ENCODE measurements at places on chromosomes 12 and 14.

DNA sequence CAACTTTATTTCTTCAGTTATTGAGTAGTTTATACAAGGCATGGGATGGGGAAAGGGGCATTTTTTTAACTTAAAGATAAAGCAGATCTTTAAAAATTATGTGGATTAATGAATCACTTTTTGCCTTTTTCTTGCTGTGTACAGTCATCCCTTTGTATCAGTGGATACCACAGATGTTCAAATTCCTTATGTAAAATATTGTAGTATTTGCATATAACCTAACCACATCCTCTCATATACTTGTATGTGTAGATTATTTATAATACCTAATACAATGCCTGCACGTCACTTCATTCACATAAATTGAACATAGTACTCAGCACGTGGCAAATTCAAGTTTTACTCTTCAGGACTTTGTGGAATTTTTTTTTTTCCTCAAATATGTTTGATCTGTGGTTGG, 66.5 kb upstream of the MON2 start:
- DNase-seq: no peak

DNA sequence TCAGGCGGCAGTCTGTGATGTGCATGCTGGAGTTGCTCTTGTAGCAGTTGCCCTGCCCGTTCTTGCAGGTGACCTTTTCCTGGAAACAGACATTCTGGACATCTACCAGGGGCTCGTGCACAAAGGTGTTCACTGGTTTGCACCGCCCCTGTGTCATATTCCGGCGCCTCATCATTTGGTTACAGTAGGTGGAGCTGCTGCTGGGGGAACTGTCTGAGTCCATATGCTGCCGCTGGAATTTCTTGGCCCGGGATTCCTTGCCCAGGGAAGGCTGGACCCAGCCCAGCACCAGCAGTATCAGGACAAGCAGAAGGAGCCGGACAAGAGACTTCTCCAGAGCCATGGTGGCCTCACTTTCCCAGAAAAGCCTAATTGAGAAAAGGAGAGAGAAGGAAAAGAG, 918 bp downstream of the RNASE1 start:
- DNase-seq: no peak

GRCh38 chr12:127125607-127126259, 1141.2 kb upstream of the TMEM132C start:
- DNase-seq: no peak

GRCh38 chr14:74675219-74675618, 37.7 kb downstream of the AREL1 start:
- DNase-seq: no peak

DNA sequence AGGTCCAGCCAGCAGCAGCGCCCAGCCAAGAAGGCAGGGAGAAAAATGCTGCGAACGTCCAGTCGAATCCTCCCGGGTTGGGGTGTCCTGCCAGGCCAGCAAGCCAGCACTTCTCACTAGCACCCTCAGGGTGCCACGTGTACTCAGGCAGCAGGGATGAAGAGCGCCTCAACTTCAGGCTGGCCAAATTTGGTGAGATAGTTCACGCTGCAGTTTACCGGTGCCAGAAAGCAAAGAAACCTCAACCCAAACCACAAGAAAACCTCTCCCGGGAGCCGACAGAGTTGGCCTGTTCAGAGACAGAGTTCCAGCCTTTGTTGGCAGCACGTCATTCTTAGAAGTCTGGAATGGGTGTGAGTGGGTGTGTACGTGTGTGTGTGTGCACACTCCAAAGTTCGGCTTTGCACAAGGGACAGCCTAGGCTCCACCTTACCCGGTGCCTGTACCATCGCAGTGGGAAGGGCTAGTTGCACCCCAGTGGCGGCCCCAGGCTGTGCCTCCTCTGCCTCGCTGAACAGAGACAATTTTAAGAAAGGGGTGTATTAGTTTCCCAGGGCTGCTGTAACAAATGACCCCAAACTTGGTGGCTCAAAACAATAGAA, 42.1 kb downstream of the ELK3 start:
- no peak for DNase-seq

- no peak for DNase-seq
These were observed 833.6 kb downstream of the FLRT2 start for GRCh38 chr14:86363576-86363975.

DNA sequence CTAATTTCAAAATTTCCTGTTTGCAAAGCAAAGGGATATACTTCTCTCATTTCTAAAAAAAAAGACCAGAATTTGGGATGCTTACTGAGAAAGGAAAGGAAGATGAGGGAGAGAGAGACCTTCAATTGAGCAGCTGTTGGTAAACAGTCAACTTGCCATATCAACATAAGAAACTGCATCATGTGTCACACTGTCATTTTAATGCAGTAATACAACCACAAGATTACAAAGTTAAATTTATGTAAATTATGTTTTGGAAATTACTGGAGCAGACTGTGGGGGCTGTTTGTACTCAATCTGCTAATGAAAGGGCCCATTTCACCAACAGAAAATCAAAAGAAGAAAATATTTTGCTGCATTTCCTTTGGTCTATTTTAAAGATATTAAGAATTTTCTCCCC, 370.4 kb upstream of the TMPO start:
- DNase-seq: no peak

GRCh38 chr12:101764051-101764792, 25.0 kb upstream of the SYCP3 start:
- DNase-seq: no peak

DNA sequence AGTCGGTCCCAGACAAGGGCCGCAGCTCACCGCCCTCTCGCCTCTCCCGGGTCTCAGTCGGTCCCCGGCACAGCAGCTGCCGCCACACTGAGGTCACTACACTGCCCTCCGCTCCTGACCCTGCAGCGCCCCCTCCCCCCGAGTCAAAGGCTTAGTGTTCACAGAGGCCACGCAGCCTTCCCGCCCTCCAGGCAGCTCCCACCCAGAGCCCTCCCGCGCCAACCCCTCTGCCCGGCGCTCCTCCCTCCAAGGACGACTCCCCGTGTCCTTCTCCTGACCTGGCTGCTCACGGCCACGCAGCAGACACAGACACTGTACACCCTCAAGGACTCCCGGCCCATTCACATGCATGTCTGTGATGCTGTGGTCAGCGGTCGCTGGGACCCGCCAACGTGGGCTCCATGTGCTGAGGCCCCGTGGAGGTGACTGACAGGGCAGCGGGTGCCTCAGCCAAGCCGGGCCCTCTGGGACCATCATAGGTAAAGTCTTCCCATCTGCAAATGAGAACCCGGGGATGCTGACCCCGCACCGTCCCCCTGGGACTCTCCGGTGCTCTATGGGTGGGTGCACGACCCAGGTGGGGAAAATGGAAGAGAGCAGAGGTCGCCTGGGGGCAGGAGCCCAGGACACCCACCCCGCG, 16.3 kb upstream of the GALNT9 start:
- DNase-seq: no peak

All from stimulated activated CD4-positive, alpha-beta T cell treated with anti-CD3 and anti-CD28 coated beads, Interleukin-1b, Interleukin-23, amount 100 ng/mL, for 1 hour (primary cell).